ENCODE measurements at places on chromosomes 16 and 17. TPM values are rescaled to one million over a fixed set of nuclear protein-coding genes. Genes with fewer than 3 reads are reported as not detected.

- H3K27ac ChIP-seq, result no peak overlapping the region
- H3K27me3 ChIP-seq, result no peaks in the 10 kb centered on the region
- H3K4me3 ChIP-seq, result no peak overlapping the region
- DNase-seq, result no peak
- no peaks in the 10 kb centered on the region for H3K36me3 ChIP-seq
These were observed 36.5 kb downstream of the CPNE2 start for GRCh38 chr16:57128771-57129389.

GRCh38 chr16:56120447-56121155 is 70.7 kb upstream of the GNAO1 start:
- no peak overlapping the region for H3K27ac ChIP-seq
- H3K36me3 ChIP-seq, result no peaks in the 10 kb centered on the region
- H3K27me3 ChIP-seq, result no peaks in the 10 kb centered on the region
- no peak overlapping the region for H3K4me3 ChIP-seq

DNA sequence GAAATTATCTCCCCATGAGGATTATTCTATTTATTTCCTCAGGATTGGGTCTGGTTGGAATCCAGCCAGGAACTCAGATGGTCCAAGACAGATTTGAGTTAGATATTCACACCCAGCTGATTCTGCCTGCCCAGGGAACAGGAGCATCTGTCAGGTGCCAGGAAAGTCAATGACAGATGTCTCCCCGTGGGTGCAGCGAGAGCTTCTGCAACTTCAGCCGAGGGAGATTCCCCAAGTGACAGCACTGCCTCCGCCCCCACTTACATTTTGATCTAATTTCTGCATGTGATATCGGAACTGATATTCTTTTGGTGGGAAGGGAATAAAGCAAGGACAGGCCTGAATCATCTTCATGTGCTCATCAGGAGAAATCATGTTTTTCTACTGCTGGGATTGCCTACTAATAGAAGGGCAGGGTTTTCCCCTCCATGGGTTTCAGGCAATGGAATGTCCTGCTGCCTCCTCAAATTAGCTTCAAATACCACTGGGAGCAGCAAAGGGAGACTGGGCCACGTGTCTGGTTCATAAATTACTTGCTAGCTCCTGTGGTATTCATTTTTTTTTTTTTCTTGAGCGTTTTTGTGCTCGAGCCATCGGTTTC is 15.7 kb upstream of the DHX8 start:
- H3K36me3 ChIP-seq, result no peaks in the 10 kb centered on the region
- no peak overlapping the region for H3K4me3 ChIP-seq
- H3K27ac ChIP-seq, result no peak overlapping the region
- no peaks in the 10 kb centered on the region for H3K4me1 ChIP-seq

DNA sequence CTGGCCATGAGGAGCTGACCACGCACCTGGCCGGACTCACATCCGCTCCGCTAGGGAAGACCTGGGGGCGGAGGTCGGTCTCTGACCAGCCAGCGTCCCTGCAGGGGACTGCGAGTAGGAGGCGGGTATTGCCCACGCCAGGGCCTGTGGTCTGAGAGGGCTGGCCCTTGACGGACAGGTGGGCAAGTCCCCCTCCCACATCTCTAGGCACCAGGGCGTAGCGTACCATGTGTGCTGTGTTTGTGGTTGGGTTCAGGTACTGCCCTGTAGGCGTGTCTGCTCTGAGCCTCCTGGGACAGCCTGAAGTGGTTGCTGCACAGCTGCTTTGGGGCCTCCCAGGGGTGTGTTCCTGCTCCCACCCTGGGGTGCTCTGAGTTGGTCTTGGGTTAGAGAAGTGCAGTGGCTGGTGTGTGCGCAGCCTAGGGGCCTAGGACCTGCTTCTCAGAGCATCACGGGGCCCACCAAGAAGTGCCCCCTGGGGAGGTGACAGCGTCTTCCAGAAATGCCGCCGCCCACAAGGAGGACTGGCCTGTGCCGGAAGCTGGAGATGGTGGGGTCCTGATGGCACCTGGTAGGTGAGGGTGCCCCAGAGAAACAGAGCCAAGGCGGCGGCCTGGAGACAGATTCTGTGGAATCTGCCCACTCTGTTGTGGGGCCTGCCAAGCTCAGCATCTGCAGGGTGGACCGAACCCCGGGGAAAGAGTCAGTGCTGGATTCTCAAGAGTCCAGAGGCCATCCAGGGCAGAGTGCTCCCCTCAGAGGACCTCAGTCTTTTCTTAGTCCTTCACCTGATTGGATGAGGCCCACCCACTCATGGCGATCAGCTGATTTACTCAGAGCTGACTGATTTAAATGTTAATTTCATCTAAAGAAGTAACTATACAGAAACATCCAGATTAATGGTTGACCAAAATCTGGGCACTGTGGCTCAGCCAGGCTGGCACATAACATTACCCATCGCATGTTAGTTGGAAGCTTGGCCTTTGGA is 48.3 kb downstream of the WDR45B start:
- no peak overlapping the region for H3K4me3 ChIP-seq
- H3K27ac ChIP-seq, result no peak overlapping the region
- no peak for DNase-seq
- H3K36me3 ChIP-seq, result no peaks in the 10 kb centered on the region
- H3K4me1 ChIP-seq, result no peaks in the 10 kb centered on the region

GRCh38 chr17:82956726-82957468 is 117.1 kb upstream of the ZNF750 start:
- no peaks in the 10 kb centered on the region for H3K36me3 ChIP-seq
- no peaks in the 10 kb centered on the region for H3K4me1 ChIP-seq
- H3K27ac ChIP-seq, result no peak overlapping the region
- DNase-seq, result no peak

DNA sequence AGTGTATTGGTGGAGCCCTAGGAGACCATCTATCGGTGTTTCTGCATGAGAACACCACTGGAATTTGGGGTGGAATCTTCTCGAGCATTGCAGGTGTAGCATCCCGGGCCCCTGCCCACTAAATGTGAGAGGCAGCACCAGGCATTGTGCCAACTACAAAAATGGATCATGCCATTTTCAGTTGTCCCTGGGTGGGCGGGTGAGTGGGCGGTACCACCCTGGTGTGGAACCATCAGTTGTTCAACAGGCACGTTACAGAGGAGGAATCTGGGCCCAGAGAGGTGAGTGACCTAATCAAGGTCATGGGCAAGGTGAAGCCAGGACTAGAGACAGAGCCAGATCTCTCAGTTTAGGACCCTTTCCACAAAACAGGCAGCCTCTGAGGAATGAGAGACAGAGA is 8.8 kb downstream of the PIPOX start:
- no peaks in the 10 kb centered on the region for H3K4me1 ChIP-seq
- no peak overlapping the region for H3K27ac ChIP-seq
- no peaks in the 10 kb centered on the region for H3K36me3 ChIP-seq
- H3K4me3 ChIP-seq, result no peak overlapping the region
- H3K27me3 ChIP-seq, result no peaks in the 10 kb centered on the region
- no peak for DNase-seq

GRCh38 chr16:50088302-50088701 is 22.5 kb downstream of the HEATR3 start:
- H3K4me1 ChIP-seq, result no peaks in the 10 kb centered on the region
- no peaks in the 10 kb centered on the region for H3K27me3 ChIP-seq
- H3K27ac ChIP-seq, result no peak overlapping the region
- no peaks in the 10 kb centered on the region for H3K36me3 ChIP-seq
- DNase-seq, result no peak
- H3K4me3 ChIP-seq, result no peak overlapping the region

GRCh38 chr16:46573008-46573833 is 48.0 kb downstream of the SHCBP1 start:
- H3K27me3 ChIP-seq, result no peaks in the 10 kb centered on the region
- H3K36me3 ChIP-seq, result no peaks in the 10 kb centered on the region
- no peak overlapping the region for H3K27ac ChIP-seq
- H3K4me3 ChIP-seq, result no peak overlapping the region

- H3K4me1 ChIP-seq, result no peaks in the 10 kb centered on the region
- no peaks in the 10 kb centered on the region for H3K27me3 ChIP-seq
- no peak for DNase-seq
- H3K36me3 ChIP-seq, result no peaks in the 10 kb centered on the region
- no peak overlapping the region for H3K27ac ChIP-seq
These were observed 4.9 kb upstream of the PSMD7 start for GRCh38 chr16:74291577-74292208.

DNA sequence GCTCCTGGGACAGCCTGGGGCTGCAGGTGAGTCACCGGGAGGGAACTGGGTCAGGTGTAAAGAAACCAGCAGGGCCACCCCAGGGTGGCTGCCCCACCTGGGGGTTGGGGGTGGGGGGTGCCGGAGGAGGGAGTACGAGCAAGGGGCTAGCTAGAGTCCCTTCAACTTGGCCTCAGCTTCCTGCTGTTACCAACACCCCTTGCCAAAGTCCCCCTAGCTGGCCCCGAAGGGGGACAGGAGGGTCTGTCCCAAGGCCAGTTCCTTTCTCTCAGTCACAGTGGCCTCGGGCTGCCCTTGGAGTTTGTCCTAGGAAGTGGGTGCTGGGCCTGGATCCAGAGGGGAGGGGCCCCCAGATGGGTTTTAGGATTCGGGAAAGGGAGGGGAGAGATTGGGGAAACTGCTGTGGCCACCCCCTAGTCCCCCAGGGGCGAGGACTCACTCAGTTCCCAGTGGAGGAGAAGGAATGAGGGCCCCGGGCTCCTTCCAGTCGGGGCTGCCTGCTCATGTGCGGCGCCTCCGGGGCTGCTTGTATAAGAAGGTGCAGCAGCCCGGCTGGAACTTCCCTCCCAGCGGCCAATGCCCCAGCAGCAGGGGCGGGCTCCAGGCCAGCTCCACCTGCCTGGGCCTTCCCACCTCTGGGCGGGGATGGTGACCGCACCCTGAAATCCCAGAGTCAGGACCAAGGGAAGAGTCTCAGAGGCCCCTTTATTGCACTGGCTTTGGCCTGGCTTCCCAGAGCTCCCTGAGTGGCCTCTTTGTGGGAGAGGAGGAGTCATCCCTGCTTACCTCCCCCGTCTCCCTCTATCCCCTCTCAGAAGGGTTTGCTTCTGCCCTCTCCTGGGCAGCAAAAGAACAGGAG is 7.3 kb downstream of the ARHGAP27 start:
- H3K27me3 ChIP-seq, result no peaks in the 10 kb centered on the region
- H3K4me3 ChIP-seq, result peak overlapping the region; percentile 11
- H3K36me3 ChIP-seq, result no peaks in the 10 kb centered on the region
- peak overlapping the region; percentile 80 for H3K27ac ChIP-seq
- peak; percentile 90 for DNase-seq

- no peak overlapping the region for H3K4me3 ChIP-seq
- no peak overlapping the region for H3K27ac ChIP-seq
- no peaks in the 10 kb centered on the region for H3K36me3 ChIP-seq
- no peaks in the 10 kb centered on the region for H3K4me1 ChIP-seq
These were observed 20.0 kb upstream of the PABPN1L start for GRCh38 chr16:88886420-88886844.

The CARD14 gene
- 10.2 TPM for total RNA-seq

DNA sequence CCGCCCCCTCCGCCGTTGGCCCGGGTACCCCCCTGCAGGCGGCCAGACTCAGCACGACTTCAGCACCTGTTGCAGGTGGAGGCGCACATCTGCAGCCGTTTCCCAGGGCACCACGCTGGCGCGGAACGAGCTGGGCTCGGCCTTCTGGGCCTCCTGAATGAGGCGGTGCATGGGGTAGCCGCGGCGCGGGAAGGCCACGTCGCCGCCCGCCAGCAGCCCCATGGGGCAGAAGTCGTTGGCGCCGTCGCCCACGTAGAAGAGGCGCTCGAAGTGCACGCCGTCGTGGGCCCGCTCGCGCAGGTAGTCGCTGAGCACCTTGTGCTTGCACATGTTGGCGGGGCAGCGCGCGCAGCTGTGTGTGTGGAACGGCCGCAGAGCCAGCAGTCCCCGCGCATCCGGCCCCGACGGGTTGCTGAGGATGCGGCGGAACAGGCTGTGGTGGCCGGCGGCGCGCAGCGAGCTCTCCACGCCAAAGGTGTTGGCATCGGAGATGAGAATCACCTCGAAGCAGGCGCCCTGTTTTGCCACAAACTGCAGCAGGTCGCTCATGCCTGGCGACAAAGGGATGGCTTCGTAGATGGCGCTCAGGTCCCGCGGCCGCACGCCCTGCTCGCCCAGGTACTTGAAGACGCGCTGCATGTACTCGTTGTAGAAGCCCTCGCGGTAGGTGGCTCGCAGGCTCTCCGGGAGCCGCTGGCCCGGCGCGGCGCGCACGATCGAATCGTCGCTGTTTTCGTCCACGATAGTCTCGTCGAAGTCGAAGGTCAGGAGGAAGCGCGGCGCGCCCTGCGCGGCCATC is 6.2 kb downstream of the PHOSPHO1 start:
- peaks cover 2% of the 10 kb centered on the region for H3K27me3 ChIP-seq
- H3K36me3 ChIP-seq, result no peaks in the 10 kb centered on the region
- no peaks in the 10 kb centered on the region for H3K4me1 ChIP-seq
- H3K4me3 ChIP-seq, result no peak overlapping the region

- H3K27me3 ChIP-seq, result no peaks in the 10 kb centered on the region
- no peaks in the 10 kb centered on the region for H3K36me3 ChIP-seq
- DNase-seq, result no peak
- H3K27ac ChIP-seq, result no peak overlapping the region
- no peak overlapping the region for H3K4me3 ChIP-seq
These were observed 28.8 kb upstream of the RMI2 start for GRCh38 chr16:11316331-11317015.

GRCh38 chr17:36890398-36891168 is 46.7 kb upstream of the LHX1 start:
- H3K4me3 ChIP-seq, result no peak overlapping the region
- no peaks in the 10 kb centered on the region for H3K36me3 ChIP-seq
- DNase-seq, result no peak

GRCh38 chr16:22152316-22152715 is 10.0 kb upstream of the SDR42E2 start:
- H3K36me3 ChIP-seq, result no peaks in the 10 kb centered on the region
- no peak for DNase-seq
- H3K27ac ChIP-seq, result no peak overlapping the region

DNA sequence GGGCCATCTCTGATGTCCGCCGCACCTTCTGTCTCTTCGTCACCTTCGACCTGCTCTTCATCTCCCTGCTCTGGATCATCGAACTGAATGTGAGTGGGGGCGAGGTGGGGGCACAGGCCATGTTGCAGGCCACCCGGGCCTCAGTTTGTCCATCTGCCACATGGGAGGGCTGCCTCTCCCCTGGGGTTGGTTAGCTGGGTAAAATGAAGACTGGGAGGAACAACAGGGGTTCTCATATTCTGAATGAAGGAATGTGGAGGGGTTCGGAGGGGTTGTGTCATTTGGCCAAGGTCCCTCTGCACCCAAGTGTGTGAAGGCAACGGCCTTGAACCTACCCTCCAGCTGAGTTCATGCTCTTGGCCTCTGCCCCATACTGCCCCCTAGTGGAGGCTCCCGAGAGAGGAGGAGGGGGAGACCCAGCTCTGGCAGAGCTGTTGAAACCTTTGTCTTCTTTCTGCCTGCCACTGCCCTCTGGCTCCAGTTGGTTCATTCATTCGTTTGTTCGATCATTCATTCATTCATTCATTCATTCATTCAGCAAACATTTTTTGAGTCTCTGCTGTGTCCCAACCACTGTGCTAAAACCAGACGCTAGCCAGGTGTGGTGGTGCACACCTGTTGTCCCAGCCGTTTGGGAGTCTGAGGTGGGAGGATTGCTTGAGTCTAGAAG is 11.4 kb upstream of the TCAP start:
- no peaks in the 10 kb centered on the region for H3K36me3 ChIP-seq
- peak; percentile 47 for DNase-seq

- peaks cover 12% of the 10 kb centered on the region for H3K36me3 ChIP-seq
- no peaks in the 10 kb centered on the region for H3K4me1 ChIP-seq
- no peaks in the 10 kb centered on the region for H3K27me3 ChIP-seq
These were observed 51.4 kb upstream of the ENDOV start for GRCh38 chr17:80363518-80364090.

The RNF222 gene
- total RNA-seq, result not detected

Measured in prostate gland (tissue), 2 donors.